ENCODE measurements at places on chromosomes 16 and 17.
A peak's percentile ranks its signal among the peaks of the same experiment; 100 is the strongest.

GRCh38 chr17:57972151-57972550 is 15.9 kb downstream of the VEZF1 start:
- no peak for DNase-seq

DNA sequence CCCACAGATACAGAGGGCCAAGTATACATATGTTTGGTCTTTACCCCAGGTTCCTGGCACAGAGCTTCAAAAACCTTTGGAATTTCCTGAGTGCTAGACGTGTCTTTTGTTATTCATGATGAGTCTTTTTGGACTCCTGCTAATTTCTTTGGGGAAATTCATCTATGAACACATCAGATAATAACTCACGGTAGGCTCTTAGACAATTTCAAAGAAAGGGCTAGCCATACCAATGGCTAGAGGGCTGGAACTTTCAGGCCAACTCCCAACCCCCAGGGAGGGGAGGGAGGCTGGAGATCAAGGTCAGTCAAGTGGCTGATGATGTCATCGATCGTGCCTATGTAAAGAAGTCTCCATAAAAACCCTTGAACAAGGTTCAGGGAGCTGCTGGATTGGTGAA is 101.9 kb downstream of the STX8 start:
- DNase-seq: no peak

DNA sequence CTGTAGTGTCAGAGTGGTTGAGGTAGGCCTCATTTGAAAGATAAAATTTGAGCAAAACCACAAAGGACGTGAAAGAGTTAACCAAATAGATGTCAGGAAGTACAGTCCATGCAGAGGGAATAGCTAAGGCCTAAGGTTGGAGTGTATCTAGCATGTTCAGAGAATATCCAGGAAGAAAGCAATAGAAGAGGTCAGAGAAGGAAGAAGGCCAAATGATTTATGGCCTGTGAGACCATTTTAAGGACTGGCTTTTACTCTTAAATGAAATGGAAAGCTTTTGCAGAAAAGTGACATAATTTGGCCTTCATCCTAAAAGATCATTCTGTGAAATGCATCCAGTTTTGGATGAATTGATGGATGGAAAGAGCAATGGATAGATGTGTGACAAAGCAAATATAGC is 116.5 kb downstream of the NLK start:
- DNase-seq: no peak

DNA sequence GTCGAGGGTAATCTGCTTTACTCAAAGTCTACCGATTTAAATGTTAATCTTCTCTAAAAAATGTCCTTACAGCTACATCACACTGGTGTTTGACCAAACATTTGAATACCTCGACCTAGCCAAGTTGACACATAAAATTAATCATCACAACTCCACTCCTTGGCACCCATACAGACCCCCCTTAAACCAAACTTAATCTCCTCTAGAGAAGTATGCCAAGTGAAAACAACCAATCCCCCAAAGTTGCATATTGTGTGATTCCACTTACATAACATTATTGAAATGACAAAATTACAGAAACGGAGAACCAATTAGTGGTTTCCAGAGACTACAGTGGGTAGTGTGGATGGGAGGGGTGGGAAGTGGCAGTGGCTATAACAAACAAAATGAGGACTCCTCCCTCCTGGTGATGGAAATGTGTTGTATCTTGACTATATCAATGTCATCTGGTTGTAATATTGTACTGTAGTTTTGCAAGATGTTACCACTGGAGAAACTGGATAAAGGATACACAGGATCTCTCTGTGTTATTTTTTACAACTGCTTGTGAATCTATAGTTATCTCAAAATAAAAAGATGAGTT is 39.4 kb downstream of the CAPNS2 start:
- no peak for DNase-seq

- no peak for DNase-seq
Observed at GRCh38 chr17:13957636-13958035, 111.7 kb upstream of the COX10 start.

DNA sequence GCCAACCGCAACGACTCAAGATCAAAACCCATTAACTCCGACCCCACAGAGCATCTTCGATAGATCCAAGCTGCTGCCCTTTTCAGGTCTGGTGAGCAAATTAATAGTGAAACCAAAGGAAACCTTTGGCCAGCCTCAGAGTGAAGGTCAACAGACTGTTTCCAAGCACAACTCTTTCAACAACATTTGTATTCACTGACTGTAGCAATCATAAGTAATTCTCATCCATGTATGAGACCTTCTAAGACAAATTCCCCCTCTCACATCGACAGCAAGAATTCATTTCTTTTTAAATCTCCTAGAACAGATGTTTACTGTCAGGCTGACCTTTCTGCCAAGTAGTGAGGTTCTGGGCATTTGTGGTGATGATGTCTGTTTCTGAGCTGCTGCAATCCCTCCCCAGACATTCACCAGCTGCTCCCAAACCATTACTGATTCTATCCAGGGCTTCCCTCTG is 64.2 kb downstream of the SLC39A11 start:
- no peak for DNase-seq

GRCh38 chr16:88610909-88611812 is 27.2 kb upstream of the IL17C start:
- peak; percentile 13 for DNase-seq

GRCh38 chr17:64388961-64389565 is 1.6 kb downstream of the PECAM1 start:
- no peak for DNase-seq

DNA sequence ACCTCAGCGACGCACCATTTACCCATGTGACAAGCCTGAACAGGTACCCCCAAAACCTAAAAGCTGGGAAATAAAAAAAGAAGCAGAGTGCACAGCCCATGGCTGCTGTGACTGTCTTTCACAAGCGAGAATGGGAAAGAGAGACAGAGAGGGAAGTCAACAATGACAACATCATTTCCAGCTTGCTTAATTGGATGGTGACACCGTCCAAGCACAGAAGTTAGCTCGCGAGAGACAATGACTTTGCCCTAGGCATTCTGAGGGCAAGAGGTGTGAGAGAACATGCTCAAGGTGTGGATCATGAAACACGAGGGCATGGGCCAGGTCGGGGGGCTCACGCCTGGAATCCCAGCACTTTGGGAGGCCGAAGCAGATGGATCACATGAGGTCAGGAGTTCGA is 19.3 kb upstream of the NSMCE1 start:
- DNase-seq: no peak

- peak; percentile 36 for DNase-seq
Observed at GRCh38 chr16:53892155-53892554, 188.2 kb downstream of the FTO start.

Data from anterior cingulate cortex (tissue), 58 donors.